ENCODE measurements at places on chromosomes 6 and 20.

- peak; percentile 29 for DNase-seq
Observed at GRCh38 chr20:12241065-12241464, 323.4 kb downstream of the BTBD3 start.

- no peak for DNase-seq
Observed at GRCh38 chr20:37267667-37268313, 6.2 kb upstream of the GHRH start.

DNA sequence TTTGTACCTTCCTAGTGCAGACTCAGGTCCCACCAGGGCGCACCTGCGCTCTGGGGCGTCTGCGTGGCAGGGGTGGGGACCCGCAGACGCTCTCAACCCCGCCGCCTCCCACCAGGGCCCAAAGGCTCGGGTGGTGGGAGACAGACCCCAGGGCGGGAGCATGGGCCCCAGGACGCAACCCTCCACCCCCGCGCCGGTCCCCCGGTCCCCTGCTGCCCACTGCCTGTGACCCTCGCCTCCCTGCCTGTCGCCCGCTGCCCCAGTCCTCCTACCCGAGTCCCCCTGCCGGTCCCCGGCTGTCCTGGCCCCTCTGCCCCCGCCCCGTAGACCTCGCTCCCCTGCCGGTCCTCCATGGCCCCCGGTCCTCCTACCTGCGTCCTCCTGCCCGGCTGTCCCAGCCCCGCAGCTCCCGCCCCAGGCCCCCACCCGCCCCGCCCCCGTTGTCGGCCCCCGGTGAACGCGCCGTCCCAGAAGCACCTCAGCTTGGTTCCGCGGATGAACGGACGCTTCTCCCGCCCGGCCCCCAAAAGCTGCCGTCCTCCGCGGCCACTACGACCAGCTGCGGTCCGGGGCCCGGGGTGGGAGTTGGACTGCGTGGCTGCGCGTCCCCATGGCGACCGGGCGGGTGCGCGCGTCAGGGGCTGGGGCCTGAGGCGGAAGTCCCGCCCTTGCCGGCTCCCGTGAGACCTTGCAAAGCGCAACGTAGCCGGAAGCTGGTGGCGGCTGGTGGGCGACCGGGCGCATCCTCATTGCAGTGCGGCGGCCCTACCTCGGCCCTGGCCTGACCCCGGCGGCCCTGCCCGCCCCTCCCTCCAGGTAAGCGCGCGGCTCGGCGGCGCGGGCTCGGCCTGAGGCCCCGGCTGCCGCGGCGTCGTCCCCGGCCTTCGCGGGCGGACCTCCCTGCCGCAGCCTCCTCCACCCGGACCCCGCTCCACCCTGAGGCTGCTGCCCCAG, at the start of gene ARFGAP1:
ARFGAP1 (plus strand) TSS at position 709 of the 954 bp plus-strand sequence. CDS start 2,768 bp downstream, outside the sequence.
- DNase-seq: peak; percentile 80

DNA sequence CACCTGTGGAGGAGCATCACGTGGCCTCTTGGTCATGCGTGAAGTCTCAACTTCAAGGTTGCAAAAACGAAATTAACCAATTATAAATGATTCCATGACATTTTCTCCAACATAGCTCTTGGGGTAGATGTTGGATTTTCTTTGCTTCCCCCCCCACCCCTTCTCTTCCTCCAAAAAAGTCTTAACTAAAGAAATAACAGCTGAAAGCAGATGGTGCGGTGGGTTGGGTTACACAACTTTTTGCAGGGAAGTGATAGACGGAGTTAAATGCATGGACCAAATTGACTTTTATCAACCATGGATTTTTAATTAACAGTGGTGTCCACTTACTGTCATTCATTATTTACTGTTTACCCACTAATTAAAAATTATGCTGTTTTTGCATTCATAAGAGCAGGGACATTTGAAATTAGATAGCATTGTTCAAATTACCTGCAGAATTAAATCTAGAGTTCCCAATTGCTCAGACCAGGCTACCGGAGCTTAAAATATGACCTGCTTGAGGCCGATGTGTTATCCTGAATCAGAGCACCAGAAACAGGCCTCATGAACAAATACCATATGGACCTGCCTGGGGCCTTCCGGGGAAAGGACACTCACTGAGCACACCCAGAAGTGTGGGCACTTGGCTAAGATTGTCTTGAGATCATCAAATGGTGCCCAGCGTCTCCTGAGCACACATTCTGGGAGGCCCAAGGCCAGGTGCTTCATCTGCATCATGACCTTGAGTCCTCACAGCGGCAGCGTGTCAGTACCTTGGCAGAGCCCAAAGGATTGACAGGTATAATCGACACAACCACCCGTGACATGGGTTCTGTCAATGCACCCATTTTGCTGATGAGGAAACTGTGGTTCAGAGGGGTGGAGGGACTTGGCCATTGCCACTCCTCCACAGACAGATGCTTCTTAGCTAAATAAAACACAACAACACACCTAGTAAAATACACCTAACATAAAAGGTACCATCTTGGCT, 41.5 kb downstream of the APCDD1L start:
- DNase-seq: no peak

DNA sequence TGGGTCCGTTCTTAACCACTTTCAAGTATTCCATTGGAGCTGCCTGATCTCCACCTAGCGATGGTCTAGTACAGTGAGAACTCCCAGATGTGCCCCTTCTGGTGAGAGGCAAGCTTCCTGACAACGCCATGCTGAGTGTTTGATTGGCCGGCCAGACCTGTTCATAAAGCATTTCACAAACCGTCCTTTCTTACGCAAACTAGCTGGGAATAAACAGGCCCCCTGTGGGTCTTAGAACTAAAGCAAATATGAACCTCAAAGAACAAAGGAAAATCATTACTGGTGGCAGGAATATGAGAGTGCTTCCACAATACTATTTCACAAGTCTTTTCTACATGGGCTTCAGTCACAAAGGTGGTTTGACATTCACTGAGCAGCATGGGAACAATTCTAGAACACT, 15.6 kb upstream of the GCNT2 start:
- DNase-seq: peak; percentile 1

GRCh38 chr20:53133125-53133524, 161.0 kb downstream of the TSHZ2 start:
- DNase-seq: no peak

DNA sequence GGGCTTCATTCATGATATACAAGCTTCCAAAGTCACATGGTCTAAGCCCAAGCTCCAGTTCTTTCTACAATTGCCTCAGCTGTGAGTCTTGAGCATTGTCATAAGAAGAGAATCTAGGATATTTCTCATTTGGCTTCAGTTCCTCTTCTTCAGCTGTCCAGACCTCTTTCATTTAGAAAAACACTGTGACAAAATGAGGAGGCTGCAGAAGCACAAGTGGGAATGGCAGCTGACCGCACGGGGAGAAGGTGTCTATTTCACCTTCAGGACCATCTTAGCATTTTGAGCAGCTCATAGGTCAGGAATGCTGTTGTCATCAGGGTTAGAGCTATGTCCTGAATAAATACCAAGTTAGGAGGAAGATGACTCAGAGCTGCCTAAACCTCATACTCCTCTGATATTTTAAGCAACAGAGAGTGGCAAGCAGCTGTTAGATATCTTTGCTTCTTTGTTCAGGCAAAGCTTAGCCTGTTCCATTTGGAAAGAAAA, 390.1 kb upstream of the CITED2 start:
- DNase-seq: no peak

GRCh38 chr6:42781796-42782688, at the start of gene BICRAL:
BICRAL (plus strand) TSS chr6:42782052; CDS start chr6:42822023, 39,971 bp downstream.
- DNase-seq: peak; percentile 66

- DNase-seq: no peak
Observed at GRCh38 chr6:133591275-133591674, 297.6 kb upstream of the TCF21 start.

- DNase-seq: no peak
Observed at GRCh38 chr6:161544801-161545480, 271.1 kb upstream of the AGPAT4 start.

GRCh38 chr6:48080227-48081009, 30.6 kb downstream of the PTCHD4 start:
- no peak for DNase-seq

- DNase-seq: no peak
Observed at GRCh38 chr6:74574794-74575193, 631.1 kb downstream of the COL12A1 start.

DNA sequence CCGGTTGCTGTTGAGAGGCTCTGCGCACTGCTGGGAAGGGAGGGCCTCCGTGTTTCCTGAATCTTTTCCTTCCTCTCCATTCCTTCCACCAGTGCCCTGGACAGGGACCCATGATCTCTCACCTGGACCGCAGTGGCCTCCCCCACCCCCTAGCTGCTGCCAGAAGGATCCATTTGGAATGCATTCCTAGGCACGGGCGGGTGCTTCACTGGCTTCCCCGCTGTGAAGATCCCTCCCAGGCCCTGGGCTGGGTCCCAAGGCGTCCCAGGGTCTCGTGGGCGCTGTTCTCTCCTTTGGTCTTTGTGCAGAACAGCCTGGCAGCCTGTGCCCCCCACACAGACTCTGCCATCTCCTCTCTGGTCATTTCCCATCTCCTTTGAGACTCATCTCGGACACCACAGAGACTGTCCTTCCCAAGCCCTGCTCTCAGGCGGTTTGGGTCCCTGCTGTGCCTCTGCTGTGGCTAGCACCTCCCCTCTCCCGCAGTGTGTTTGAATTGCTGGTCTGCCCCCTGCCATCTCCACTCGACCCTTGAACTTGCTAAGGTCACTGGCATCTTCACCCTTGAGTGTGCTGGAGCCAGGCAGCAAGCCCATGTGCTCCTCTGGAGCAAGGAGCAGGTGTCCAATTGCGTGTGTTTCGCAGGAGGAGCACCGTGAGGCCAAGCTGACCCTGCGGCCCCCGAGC, 59.0 kb downstream of the TCP11 start:
- no peak for DNase-seq

- DNase-seq: no peak
Observed at GRCh38 chr6:56915832-56916231, 39.1 kb upstream of the BEND6 start.

- DNase-seq: no peak
Observed at GRCh38 chr6:12595161-12595811, 121.3 kb upstream of the PHACTR1 start.

- DNase-seq: no peak
Observed at GRCh38 chr6:72724545-72724944, 102.7 kb downstream of the KCNQ5 start.

DNA sequence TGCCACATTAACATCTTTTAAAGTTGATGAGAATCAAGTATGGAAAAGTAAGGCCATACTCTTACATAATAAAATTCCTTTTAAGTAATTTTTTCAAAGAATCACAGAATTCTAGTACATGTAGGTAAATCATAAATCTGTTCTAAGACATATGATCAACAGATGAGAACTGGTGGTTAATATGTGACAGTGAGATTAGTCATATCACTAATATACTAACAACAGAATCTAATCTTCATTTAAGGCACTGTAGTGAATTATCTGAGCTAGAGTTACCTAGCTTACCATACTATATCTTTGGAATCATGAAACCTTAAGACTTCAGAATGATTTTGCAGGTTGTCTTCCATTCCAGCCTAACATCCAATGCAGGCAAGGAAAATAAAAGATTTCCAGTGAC, 11.6 kb downstream of the PLN start:
- DNase-seq: no peak
